NCI-H1694 treated with DMSO at 0.1 percent for 48 hours (cell line): ENCODE measurements at places on chromosomes 7 and 10.

DNA sequence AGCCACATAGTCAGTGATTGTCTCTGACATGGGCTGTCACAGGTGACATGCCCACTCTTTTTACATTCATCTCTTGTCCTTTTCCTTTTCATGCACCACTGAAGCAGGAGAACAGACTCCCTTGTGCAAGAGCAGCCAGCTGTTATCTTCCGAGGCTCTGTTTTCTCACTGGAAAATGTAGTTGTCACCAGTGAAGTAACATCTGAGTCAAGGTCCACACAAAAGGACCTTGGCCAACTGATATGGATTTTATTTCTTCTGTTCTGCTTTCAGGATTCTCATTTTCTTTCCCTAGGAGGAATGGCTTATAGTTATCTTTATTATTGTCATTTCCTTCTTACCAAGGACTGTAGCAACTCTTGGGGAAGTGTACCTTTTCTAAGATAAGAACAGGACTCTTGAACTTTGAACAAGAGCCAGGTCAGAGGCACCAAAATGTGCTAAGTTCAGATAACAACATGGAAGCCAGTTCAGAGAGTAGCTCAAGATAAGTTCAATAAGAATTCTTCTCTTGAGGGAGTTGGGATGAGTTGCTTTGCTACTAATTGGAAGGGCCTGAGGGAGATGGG is 22.7 kb downstream of the AVPI1 start:
- no peak for DNase-seq

DNA sequence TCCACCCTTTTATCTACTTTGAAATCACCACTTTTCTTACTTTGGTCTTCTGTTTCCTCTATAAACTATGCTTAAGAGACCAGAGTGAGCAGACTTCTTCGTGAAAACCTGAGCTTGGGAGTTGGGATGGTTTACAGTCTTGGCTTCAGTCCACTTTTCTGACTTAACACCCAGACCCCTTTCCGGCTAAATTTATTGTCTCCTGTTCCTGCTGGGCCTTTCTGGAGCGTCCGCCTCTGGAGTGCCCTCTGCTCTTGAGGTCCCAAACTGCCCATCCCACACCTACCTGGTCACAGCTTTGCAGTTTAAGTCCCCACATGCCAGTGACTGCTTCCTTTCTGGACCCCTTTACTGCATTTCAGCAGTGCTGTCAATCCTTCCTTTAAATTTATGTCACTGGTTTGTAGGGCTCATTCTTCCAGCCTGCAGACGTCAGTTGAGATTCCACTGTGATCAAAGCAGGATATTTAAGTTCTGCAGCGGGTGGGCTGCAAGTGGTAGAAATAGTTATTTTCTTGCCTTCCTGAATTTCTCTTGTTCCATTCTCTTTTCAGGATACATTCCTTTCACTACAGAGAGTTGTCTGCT is 80.3 kb downstream of the KAT6B start:
- DNase-seq, result no peak

- DNase-seq, result no peak
These were observed 47.2 kb downstream of the ANKIB1 start for GRCh38 chr7:92292981-92293380.

- DNase-seq, result no peak
These were observed 18.2 kb downstream of the CYP17A1 start for GRCh38 chr10:102819054-102819453.

DNA sequence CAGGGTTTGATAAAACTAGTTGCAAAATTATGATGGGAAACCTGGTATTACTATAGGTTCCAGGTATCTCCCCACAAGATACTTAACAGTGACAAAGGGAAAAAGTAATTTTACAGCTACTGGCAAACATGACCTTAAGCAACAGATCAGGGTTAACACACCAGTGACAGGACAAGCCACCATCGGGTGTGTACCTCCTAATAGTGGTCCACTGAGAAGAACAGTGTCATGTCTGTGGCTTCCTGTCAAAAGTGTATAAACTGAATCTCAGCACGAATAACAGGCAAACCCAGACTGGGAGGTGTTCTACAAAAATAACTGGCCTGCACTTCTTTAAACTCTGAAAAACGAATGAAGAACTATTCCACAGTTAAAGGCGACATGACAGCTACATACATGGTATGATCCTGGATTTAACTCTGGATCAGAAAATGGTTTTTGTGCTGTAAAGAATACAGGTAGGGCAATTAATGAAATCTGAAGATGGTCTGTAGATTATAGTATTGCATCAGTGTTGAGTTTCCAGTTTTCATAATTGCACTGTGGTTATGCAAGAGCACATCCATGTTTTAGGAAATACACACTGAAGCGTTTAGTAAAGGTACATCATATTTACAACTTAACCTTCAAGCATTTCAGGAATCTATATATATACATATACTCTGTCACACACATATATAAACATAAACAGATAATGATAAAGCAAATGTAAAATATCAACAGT is 32.0 kb upstream of the ARMS2 start:
- no peak for DNase-seq

DNA sequence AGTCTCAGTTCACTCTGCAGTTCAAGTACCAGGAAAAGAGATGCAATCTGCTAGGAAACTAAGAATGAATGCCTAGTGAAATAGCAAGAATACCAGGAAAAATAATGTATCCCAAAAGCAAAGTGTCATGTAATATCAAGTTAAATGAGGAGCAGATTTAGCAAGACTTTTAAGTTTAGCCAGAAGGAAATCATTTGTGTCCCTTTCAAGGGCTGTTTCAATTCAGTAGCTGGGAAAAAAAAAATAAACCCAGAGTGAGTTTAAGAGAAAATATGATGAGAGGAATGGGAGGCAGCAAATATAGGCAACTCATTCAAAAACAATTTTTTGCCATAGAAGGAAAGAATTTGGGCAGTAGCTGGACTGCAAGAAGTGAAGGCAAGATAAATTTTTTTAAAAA is 135.8 kb downstream of the DGKB start:
- no peak for DNase-seq
